ENCODE measurements at places on chromosomes 7 and 10. TPM values are rescaled to one million over a fixed set of nuclear protein-coding genes. Genes with fewer than 3 reads are reported as not detected.

GRCh38 chr10:127374074-127374680 lies 174.9 kb upstream of the NPS start:
- DNase-seq = no peak

GRCh38 chr10:17742918-17743317 lies 9.1 kb upstream of the TMEM236 start:
- peak; percentile 51 for DNase-seq

DNA sequence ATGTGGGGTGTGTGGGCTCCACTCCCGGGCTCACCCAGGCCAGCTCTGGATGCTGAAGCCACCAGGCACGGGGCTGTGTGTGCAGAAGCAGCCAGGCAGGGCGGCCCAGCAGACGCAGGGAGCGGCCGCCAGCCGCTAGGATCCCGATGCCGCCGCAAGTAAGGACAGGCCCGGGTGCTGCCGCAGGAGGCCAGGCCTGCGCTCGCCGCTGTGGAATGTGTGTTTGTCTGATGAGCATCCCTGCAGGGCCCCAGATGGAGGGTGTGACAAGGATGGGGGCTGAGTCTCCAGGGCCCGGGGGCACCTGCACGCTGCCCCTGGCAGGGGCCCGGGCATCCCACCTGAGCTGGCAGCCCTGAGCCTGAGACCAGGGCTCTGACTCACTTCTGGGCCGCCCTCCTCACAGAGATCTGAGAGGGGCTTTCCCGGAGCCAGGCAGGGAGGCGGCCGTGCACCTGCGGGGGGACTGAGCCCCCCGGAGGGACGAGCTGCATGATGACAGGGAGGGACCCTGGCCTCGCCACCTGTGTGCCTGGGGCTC lies 101.5 kb downstream of the FOXL3 start:
- no peak for DNase-seq

DNA sequence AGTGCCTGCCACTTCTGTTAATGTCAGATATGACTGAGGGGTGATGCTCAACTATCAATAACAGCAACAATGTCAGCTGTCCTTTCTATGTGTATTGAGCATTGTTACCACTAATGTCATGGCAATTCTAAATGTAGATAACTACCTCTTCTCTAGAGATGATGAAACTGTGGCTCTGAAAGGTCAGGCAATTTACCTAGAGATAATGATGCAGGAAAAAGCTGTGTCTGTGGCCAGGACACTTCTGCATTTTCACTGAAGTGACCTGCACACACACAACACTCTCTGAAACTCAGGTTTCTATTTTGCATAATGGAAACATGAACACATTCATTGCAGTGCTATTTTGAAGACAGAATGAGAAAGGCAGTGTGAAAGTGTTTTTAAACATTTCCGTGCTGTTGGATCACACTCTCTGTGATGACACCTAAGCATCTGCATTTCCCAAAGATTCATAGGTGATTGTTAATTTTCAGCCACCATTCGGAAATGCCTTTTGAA lies 148.2 kb downstream of the KCND2 start:
- no peak for DNase-seq

Gene ASB10
- total RNA-seq = 26.1 TPM

DNA sequence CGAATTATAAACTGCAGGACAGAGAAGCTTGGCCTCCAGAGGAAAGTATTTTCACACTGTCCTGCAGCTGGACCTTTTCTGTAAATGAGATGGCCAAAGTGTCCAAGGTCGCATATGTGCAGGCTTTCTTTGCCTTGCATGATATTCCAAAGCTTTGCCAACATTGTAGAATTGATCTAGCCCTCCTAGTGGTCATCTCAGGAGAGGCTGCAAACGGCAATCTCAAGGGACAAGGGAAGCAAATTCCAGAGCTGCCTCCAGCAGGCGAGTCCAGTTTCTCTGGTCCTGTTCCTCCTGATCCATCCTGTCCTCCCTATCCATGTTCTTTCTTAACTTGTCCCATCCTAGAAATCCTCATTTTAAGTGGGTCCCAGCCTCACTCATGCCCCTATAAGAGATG lies 373.4 kb upstream of the PCDH15 start:
- DNase-seq = no peak

GRCh38 chr10:49534670-49535381 lies 4.1 kb downstream of the ERCC6 start:
- DNase-seq = no peak

Gene CYP3A7
- not detected for total RNA-seq

GRCh38 chr10:44206127-44206818 lies 178.6 kb downstream of the CXCL12 start:
- DNase-seq = no peak

Gene GALNT17
- total RNA-seq = 16.9 TPM

All from heart left ventricle (tissue), 16 donors.